Endothelial cell of umbilical vein (primary cell): ENCODE measurements at places on chromosomes 1 and 21. TPM values are rescaled to one million over a fixed set of nuclear protein-coding genes. Genes with fewer than 3 reads are reported as not detected.

DNA sequence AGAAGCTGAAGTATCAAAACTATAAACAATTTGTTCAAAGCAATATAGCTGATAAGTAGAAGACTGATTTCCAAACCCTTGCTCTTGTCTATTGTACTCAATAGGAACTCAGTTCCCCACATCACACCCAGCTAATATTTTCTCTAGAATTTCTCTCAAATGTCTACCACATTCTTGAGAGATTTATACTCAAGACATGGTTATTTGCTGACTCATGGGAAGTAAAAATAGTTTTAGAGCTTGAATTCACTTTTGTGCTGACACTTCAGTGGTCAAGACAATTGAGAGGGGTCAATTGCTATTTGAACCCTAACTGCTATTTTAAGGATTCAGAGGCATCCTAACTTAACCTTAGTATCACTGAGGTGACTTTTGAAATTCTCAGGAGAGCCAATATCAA is 99.0 kb downstream of the TNNI3K start:
- H3K27ac ChIP-seq, result no peak overlapping the region
- no peak overlapping the region for H3K4me3 ChIP-seq
- no peak for DNase-seq
- H3K36me3 ChIP-seq, result no peaks in the 10 kb centered on the region

NPL gene
- 0.75 and 1.3 TPM in 2 replicates for total RNA-seq

BEST4 gene
- total RNA-seq, result 0.21 TPM in 1 of 2 replicates, not detected in the other

DNA sequence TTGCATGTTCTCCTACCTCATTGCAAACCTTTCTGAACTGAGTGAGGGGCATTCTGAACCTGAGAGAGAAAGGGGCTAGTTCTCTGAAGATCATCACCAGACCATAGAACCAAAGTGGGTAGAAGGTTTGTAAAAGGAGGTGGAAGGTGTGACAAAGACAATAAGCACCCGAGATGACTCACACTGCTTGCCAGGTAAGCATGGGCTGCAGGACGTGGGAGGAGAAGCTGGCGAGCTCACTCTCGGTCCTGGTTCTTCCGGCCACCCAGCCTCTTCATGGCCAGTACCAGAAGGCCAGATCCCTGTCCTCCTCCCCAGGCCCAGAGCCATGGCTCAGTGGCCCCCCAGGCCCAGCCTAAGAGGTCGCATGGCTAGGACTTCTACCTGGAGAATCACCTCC is 128.3 kb downstream of the TMEM53 start:
- DNase-seq, result no peak
- H3K27me3 ChIP-seq, result no peaks in the 10 kb centered on the region
- H3K4me1 ChIP-seq, result no peaks in the 10 kb centered on the region
- no peak overlapping the region for H3K27ac ChIP-seq
- no peaks in the 10 kb centered on the region for H3K36me3 ChIP-seq

- H3K36me3 ChIP-seq, result no peaks in the 10 kb centered on the region
- H3K27ac ChIP-seq, result no peak overlapping the region
- no peak overlapping the region for H3K4me3 ChIP-seq
- no peak for DNase-seq
These were observed 2.7 kb downstream of the MIA3 start for GRCh38 chr1:222620566-222620965.

DNA sequence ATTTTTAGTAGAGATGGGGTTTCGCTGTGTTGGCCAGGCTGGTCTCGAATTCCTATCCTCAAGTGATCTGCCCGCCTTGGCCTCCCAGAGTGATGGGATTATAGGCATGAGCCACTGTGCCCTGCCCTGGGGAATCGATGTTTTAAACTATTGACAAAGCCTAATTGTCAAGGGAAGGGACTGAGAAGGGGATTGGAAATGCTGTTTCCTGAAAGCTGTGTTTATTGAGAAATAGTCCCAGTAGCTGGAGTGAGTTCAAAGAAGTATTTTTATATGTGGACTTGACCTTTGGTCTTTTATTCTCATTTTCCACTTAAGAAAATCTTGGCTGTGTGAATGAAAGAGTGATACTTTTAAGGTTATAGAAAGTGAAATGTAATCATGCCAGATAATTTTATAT is 47.5 kb downstream of the KIF1B start:
- no peaks in the 10 kb centered on the region for H3K27me3 ChIP-seq
- no peak overlapping the region for H3K27ac ChIP-seq

DNA sequence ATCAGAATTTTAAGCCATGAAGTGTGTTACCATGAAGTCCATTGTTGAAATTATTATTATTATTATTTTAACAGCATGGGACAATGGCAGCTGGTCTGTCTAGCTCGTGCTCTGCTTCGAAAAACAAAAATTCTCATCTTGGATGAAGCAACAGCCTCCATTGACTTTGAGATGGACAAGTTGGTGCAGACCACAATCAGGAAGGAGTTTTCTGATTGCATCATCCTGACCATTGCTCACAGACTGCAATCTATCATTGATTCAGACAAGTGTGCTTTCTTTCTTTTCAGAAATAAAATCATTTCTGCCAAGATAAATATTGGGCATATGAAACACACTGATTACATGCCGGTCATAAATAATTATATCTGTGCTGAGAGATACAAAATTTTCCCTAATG is 21.0 kb downstream of the HSPA13 start:
- H3K36me3 ChIP-seq, result no peaks in the 10 kb centered on the region
- H3K27ac ChIP-seq, result no peak overlapping the region
- no peaks in the 10 kb centered on the region for H3K4me1 ChIP-seq
- no peaks in the 10 kb centered on the region for H3K27me3 ChIP-seq
- DNase-seq, result peak; percentile 73
- H3K4me3 ChIP-seq, result no peak overlapping the region

DNA sequence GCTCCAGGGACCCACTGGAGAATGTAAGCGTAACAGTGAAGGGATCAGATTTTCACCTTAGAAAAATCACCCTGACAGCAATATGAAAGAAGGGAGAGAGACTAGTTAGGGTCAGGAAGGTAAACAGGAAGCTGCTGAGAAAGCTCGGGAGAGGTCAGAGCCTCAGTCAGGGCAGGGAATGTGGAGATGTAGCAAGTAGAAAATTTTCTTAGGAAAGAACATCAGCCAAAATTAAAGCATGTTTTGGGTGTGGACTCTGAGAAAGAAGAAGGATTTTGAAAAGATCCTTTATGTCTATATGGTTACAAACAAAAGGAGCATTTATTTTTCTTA is 16.7 kb upstream of the ERICH3 start:
- H3K4me3 ChIP-seq, result no peak overlapping the region
- no peaks in the 10 kb centered on the region for H3K27me3 ChIP-seq
- no peaks in the 10 kb centered on the region for H3K4me1 ChIP-seq
- DNase-seq, result peak; percentile 3

DNA sequence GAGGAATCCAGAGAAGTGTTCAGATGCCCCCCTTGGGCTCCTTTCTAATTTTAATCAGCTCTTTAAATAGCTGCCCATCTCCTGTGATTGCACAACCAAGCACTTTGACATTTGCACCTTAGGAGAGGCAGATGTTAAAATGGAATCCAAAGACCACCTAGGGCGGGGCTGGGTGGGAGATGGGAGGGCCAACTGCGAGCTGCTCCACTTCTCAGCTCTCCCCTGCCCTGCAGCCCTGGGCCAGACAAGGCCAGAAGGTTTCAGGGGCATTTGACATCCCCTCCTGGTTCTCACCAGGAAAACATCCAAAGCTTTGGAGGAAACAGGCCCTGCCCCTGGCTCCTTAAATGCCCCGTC is 106.9 kb downstream of the DHRS3 start:
- H3K27ac ChIP-seq, result no peak overlapping the region
- no peak for DNase-seq
- H3K36me3 ChIP-seq, result no peaks in the 10 kb centered on the region
- no peaks in the 10 kb centered on the region for H3K27me3 ChIP-seq
- peaks cover 11% of the 10 kb centered on the region for H3K4me1 ChIP-seq
- no peak overlapping the region for H3K4me3 ChIP-seq

GRCh38 chr1:223180731-223181321 is 37.8 kb upstream of the TLR5 start:
- no peaks in the 10 kb centered on the region for H3K4me1 ChIP-seq
- H3K27me3 ChIP-seq, result no peaks in the 10 kb centered on the region
- H3K4me3 ChIP-seq, result no peak overlapping the region
- no peak for DNase-seq

BLACAT1 gene
- total RNA-seq, result not detected in 2 replicates

- H3K4me3 ChIP-seq, result no peak overlapping the region
- H3K36me3 ChIP-seq, result no peaks in the 10 kb centered on the region
- DNase-seq, result no peak
- H3K4me1 ChIP-seq, result no peaks in the 10 kb centered on the region
- no peaks in the 10 kb centered on the region for H3K27me3 ChIP-seq
These were observed 334.0 kb upstream of the PRMT6 start for GRCh38 chr1:106722466-106722865.

DNA sequence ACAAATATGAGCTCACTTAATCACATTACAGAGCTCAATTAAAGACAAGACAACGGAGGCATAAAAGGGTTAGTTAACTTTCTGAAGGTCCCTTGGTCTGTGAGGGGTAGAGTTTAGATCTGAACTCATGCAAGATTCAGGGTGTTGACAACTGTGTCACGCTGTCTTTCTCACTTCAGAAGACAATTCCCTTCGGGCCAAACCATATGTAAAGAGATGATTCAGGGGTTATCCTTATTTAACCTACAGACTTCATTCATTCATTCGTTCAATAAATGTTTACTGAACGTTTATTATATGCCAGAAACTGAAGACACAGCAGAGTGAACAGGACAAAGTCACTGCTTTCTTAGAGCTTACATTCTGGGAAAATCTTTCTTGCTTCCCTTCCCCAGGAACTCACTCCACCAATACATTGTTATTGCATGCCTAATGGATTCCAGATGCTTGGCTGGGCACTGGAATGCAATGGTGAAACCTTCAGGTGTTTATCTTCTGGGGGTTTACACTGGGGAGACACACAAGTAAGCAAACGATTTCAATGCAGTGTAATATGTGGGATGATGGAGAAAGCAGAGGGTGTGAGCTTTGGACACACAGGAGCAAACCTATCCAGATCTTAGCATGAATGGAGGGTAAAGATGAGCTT is 6.4 kb downstream of the XCL1 start:
- H3K27me3 ChIP-seq, result peaks cover 4% of the 10 kb centered on the region
- no peaks in the 10 kb centered on the region for H3K4me1 ChIP-seq
- no peak overlapping the region for H3K4me3 ChIP-seq
- no peak overlapping the region for H3K27ac ChIP-seq

DNA sequence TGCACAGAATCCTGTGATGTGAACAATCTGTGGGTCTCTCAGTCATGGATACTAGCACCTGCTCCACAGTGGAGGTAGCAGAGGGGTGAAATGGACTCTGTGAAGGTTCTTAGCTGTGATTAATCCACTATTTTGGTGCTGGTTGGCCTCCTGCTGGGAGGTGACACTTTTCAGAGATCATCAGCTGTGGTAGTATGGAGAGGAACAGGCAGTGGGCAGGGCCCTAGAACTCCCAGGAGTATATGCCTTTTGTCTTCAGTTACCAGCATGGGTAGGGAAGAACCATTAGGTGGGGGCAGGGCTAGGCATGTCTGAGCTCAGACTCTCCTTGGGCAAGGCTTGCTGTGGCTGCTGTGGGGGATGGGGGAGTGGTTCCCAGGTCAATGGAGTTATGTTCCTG is 54.0 kb upstream of the KCNJ15 start:
- DNase-seq, result no peak
- H3K4me1 ChIP-seq, result no peaks in the 10 kb centered on the region
- peaks cover 11% of the 10 kb centered on the region for H3K27me3 ChIP-seq
- H3K4me3 ChIP-seq, result no peak overlapping the region

DNA sequence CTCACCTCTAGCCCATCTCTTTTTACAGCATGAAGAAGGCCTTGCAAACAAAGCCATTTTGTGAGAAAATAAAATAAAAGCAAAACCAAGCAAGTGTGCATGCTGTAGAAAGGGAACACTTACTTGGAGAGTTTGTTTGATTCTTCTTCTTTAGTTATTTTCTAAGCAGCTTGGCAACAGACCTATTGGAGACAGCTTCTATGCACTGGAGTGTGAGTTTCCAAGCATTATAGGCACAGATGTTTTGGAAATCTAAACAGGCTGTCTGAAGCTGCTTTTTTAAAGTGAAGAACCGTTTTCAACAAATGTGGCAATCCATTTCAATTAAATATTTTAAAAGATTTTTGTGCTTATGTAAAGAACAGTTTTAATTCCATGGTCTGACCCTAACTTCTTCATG is 76.6 kb downstream of the NGF start:
- no peak overlapping the region for H3K27ac ChIP-seq
- H3K27me3 ChIP-seq, result no peaks in the 10 kb centered on the region
- DNase-seq, result no peak
- H3K4me1 ChIP-seq, result no peaks in the 10 kb centered on the region
- no peaks in the 10 kb centered on the region for H3K36me3 ChIP-seq

- no peaks in the 10 kb centered on the region for H3K36me3 ChIP-seq
- no peak overlapping the region for H3K4me3 ChIP-seq
- no peak overlapping the region for H3K27ac ChIP-seq
- H3K27me3 ChIP-seq, result no peaks in the 10 kb centered on the region
- no peak for DNase-seq
These were observed 178.1 kb downstream of the NPHP4 start for GRCh38 chr1:5814046-5814619.

ANGPTL1 gene
- 0.51 TPM in 1 of 2 replicates, not detected in the other for total RNA-seq

- no peak overlapping the region for H3K4me3 ChIP-seq
- no peak overlapping the region for H3K27ac ChIP-seq
- H3K4me1 ChIP-seq, result no peaks in the 10 kb centered on the region
- H3K36me3 ChIP-seq, result no peaks in the 10 kb centered on the region
- H3K27me3 ChIP-seq, result peaks cover 7% of the 10 kb centered on the region
These were observed 33.0 kb upstream of the TARDBP start for GRCh38 chr1:10979483-10979920.

DNA sequence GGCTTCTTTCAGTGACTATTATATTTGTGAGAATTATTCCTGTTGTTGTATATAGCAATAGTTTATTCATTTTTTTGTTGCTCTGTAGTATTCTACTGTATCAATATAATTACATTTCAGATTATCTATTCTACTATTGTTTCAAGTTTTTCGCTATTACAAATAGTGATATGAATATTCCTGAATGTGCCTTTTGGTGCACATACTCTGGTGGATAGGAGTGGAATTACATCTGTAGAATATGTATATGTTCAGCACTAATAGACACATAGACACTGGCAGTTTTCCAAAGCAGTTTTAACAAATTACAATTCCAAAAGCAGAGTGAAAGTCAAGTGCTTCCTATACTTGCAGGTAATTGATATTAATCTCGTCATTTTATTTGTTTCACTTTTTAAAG is 696.2 kb upstream of the PRMT6 start:
- no peak overlapping the region for H3K4me3 ChIP-seq
- no peak for DNase-seq
- no peaks in the 10 kb centered on the region for H3K27me3 ChIP-seq
- H3K4me1 ChIP-seq, result no peaks in the 10 kb centered on the region
- H3K36me3 ChIP-seq, result no peaks in the 10 kb centered on the region
- no peak overlapping the region for H3K27ac ChIP-seq

- no peaks in the 10 kb centered on the region for H3K27me3 ChIP-seq
- H3K4me3 ChIP-seq, result no peak overlapping the region
- peak; percentile 47 for DNase-seq
- peaks cover 38% of the 10 kb centered on the region for H3K4me1 ChIP-seq
These were observed 19.7 kb downstream of the DPH5 start for GRCh38 chr1:101005871-101006270.

GABRD gene
- total RNA-seq, result not detected in 2 replicates

PBX1 gene
- 22.2 and 24.1 TPM in 2 replicates for total RNA-seq
